ENCODE measurements at places on chromosomes 3 and 15.
A peak's percentile ranks its signal among the peaks of the same experiment; 100 is the strongest.

DNA sequence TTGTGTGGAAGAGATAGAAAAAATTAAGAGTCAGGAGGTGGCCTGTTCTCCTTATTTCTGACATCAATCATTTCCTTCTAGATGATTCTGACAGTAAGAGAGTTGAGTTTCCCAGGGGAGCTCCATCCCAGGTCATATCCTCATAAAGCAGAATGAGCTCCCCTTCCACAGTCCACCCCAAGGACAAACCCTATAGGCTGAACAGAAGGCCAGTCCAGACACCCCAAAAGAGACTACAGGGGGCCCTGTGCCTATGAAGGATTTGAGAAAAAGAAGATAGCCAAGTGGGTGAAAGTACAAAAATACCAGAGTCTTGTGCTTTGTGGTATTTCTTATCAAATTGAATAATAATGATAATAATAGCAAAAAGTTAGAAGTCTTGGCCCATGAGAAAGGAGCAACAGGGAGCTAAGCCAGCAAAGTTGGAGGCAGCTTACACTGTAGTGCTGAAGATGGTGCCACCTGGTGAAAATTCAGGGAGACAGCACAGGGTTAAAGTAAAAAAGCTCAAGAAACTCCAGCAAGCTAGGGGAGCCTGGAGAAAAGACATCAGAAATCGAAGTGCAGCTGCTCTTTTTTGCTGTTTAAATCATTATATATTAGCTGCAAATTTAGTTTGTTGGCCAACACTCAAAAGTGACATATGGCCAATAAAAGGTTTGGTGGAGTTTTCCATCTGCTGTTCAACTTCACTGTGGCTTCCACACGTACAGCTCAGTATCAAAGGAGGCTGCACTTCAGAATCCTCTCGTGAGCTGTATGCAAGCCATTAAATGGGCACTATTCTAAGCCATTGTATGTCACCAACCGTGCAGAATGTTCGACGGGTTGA lies 35.8 kb upstream of the SLC24A5 start:
- no peak for DNase-seq

GRCh38 chr15:68130851-68131250 lies 74.3 kb downstream of the CALML4 start:
- no peak for DNase-seq

- no peak for DNase-seq
These were observed 1042.9 kb downstream of the ROBO1 start for GRCh38 chr3:78724859-78725258.

GRCh38 chr3:134309987-134310700 lies 59.5 kb upstream of the RYK start:
- DNase-seq, result no peak

- DNase-seq, result peak; percentile 31
These were observed 434.8 kb upstream of the DPH6 start for GRCh38 chr15:35980719-35981118.

DNA sequence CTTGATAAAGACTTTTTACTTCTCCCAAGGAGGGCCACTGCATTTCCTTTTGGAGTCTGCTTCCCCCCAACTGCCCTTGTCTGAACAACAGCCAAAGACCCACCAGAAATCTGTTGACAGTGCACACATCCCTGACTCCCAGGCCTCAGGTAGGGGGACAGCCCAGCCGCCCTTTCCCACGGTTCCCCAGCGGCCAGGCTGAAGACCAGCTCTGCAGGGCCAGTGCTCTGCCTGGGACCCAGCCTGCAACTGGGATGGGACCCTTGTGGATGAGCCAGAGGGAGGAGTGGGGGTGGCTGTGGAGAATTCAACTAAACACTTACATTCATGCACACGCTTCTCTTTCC lies 8.1 kb upstream of the PRR23E start:
- DNase-seq, result no peak

DNA sequence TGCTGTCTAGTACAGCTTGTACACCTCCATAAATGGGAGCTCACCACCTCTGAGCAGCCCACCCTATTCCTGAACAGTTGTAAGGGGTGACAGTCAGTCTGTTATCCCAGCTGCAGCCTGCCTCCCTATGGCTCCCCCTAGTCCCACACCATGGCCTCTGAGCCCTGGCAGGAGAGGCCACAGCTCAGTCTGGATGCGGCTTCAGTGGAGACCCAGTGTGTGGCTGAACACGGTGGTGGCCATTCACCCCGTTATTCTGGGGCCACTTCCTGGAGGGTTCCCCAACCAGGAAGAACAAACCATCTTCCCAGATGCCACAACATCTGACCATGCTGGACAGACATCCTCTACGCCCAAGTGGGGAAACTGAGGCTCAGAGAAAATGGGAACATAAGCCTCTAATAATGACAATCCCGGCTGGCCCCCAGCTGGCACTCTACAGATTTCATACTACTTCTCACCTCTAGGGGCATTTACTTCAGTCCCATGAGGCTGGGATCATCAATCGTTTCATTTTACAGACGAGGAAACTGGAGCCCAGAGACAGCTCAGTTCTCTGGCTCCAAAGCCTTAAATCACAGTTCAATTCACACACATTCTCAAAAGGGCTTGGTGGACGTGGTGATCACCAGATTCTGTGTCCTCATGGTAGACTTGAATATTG lies 9.2 kb upstream of the GRIP2 start:
- DNase-seq, result peak; percentile 63

- DNase-seq, result no peak
These were observed 15.3 kb downstream of the SNX33 start for GRCh38 chr15:75662823-75663519.

DNA sequence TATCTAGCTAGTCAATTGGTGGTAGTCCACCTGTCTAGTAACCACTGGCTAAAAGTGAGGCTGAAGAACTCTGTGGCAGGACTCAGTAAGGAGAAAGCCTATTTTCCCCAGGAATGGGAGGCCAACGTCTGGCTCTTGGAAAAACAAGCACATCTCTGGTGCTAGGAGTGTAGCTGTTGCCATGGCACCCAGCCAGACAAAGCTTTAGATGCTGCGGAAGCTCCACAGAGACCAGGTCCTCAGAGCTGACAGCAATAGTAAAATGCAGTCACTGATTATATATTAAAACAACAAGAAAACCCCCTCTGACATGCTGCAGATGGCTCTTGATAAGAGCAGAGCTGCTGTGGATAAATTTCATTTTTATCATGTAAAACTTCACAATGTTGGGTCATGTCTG lies 124.9 kb upstream of the STRIT1 start:
- no peak for DNase-seq

DNA sequence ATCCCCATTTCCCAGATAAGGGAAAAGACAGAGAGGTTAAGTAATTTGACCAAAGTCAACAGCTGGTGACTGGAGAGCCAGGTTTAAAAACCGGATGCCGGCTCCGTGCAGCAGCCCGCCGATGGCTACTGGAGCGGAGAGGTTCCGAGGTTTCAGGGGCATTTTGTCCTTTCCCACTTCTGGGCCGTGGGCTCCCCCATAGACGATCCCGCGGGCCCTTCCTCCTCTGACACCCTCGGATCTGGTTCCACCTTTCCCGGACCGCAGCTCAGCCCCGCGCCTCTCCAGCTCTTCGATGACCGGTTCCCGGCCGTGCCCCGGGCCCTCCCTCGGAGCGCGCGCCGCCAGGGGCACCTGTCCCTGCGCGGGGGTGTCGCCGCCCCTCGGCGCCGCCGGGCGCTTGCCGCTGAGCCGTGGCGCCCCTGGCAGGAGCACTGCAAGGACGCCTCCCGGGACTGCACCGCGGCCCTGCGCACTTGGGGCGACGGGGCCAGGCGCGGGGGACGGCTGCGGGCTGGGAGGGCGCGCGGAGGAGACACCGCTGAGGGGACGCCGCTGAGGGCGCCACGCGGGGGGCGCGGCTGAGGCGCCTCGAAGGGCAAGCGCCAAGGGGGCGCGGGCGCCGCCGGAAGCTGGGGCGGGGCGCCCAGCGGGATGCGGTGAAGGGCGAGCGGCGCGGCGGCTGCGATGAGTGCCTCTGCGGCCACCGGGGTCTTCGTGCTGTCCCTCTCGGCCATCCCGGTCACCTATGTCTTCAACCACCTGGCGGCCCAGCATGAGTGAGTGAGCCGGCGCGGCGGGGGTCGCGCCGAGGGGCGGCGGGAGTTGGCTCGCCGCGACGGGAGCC lies at the start of gene TM6SF1:
Gene TM6SF1, plus strand, starts transcription at position 652 of the 847 bp plus-strand sequence. Its CDS starts 36 bp downstream, at position 688.
- peak; percentile 33 for DNase-seq

DNA sequence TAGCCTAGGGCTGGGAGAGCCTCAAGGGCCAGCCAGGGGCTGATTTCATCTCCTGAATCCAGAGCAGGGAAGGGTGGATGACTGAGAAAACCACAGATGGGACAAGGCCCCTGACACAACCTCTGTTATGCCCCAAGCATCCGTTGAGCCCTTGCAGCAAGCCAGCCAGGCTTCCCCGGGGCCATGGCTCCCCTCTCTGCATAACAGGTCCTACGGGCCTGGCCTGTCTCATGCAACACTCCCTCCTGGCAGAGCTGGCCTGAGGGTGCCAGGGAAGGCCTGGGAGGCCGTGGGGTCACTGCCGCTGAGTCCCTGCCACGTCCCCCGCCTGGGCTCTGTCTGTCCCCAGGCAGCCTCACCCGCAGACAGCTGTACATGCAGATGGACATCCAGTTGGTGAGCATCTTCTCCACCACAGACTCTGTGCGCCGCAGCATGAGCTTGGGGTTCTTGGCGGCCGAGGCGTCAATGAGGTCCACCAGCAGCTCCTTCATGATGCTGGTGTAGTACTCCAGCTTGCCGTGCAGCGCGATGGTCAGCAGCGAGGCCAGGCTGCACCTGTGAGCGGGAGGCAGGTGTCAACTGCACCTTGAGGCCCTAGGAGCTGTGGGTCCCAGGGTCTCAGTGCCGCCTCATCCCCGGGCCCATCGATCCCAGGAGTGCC lies 22.1 kb downstream of the H1-8 start:
- no peak for DNase-seq

GRCh38 chr15:75927601-75928000 lies 23.9 kb downstream of the FBXO22 start:
- no peak for DNase-seq

- DNase-seq, result no peak
These were observed 61.0 kb downstream of the DNAJB8 start for GRCh38 chr3:128405554-128406277.

DNA sequence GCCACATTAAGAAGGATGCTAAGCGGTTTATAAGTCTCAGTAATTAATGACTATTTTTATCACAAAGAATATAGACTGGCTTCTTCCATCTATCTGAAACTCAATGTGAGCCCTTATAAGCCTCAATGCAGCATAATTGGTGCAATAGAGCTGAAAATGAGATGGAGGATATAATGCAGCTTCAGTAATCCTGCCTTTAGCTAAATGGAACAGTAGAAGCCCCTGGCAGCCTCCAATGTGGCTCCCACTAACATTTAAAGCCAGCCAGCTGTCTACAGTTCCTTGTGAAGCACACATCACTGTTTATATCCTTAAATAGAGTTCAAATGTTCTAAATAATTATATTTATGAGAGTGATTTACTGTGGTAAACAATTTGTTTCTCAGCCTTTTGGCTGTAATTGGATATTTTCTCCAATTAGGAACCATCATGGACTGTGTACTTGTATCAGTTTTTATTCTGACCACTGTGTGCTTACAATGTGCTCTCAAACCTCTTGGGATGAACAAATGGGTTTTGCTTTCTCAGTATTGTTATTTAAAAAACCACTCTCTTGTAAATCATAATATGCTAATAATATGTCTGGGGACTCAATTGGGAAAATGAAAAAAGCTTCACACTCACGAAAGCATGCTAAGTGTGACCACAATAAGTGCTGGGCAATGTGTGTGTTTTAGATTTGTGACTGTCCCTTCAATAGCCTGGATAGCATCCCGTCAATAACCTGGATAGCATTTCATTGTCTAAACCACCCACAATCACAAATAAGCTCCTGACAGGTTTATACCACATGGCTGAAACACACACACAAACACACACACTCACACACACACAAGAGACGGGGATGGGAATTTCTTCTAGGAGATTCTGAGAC lies 366.6 kb downstream of the GBE1 start:
- DNase-seq, result no peak

- peak; percentile 46 for DNase-seq
These were observed 64.0 kb upstream of the DGKG start for GRCh38 chr3:186425788-186426730.

- DNase-seq, result no peak
These were observed 276.6 kb upstream of the LRTM1 start for GRCh38 chr3:55204417-55204816.

GRCh38 chr3:124396339-124396950 lies 333.8 kb upstream of the UMPS start:
- DNase-seq, result no peak

DNA sequence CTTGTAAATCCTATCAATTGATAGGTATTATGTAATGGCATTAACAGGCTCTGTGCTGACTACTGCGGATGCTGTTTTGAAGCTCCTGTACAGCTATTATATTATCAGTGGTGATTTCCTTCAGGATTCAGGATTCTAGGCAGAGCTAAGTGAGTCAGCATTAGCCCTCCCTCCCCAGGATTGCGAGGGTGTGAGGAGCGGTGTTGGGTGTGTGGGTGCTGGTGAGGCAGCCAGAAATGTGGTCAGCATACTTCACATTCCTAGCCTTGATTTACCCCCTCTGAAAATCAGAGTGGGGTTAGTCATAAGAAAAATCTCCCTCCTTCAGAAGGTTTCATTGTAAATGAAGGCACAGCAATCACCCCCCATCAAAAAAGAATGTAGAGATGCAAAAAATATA lies 72.5 kb downstream of the SNTN start:
- DNase-seq, result peak; percentile 93

DNA sequence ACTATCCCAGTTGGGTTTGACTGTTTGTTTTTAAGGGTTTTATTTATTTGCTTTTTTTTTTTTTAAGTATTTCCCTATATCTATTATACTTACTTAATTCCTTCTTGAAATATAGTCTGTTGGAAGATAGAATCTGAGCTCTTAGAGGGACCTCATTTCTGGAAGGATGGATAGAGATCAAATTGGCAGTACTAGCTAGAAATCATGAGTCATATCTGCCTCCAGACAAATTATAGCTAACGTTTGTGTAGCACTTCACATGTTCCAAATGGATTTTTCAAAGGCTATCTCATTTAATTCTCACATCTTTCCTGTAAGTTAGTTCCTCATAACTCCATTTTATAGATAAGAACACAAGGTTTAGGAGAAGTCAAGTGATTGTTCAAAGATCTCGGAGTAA lies 384.7 kb downstream of the ZIC1 start:
- DNase-seq, result peak; percentile 13

- DNase-seq, result peak; percentile 29
These were observed 17.3 kb downstream of the IGF2BP2 start for GRCh38 chr3:185807445-185808068.

GRCh38 chr3:87694678-87695077 lies 364.1 kb downstream of the CGGBP1 start:
- no peak for DNase-seq
